ENCODE measurements at places on chromosomes 5 and 9. TPM values are rescaled to one million over a fixed set of nuclear protein-coding genes. Genes with fewer than 3 reads are reported as not detected.

- DNase-seq: no peak
Observed at GRCh38 chr9:71642056-71642455, 126.3 kb downstream of the CEMIP2 start.

DNA sequence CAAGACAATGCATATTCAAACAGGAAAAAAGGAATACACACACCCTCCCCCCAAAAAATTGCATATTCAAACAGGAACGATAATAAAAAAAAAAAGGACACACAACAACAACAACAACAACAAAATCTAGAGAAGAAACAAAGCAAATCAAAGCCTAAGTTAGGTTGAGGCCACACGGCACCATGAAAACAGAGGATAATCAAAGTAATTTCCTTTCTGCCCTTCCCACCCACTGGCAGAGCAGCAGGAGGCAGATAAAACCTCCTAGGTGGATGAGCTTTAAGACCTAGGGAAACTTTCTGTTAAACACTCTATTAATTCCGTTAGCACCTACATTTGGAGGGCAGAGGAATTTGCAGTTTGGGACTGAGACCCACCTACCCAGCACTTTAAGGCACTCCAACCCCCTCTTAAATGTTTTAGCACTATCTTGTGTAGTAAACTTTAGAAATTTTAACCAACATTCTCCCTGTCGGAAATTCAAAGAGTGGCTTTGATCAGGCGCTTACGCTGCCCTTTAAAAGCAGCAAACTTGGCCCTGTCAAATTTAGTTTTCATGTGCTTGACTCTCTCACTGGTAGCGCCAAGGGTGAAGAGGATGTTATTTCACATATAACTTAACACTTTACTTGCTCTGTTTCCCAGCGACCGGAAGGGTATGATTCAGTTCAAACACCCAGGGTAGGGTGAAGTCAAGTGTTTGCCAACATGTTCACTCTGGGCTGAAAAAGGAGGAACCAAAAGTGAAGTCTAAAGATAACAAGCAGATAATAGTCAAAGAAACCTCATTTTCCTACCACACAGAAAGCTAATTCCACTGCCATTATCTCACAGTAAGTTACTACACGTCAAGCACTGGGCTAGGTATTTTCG is 9.2 kb downstream of the ENC1 start:
- DNase-seq: no peak

- no peak for DNase-seq
Observed at GRCh38 chr5:73135429-73136054, 15.2 kb downstream of the TMEM171 start.

DNA sequence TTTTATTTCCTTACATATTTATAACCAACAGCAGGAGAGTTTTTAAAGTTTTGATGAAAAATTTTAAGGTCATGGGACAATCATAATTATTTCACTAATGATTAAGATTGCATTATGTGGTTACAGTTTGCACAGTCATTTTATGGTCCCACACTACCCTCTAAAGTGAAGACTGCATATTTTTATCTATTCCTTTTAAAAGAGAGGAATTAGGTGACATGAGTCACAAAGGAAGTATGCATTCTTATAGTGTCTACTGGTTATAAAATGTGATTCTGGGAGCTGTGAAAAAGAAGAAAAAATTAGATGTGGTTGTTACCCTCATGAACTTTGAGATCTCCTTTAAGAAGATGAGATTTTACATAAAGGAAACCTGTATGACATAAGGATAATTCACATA is 87.9 kb upstream of the GRIA1 start:
- no peak for DNase-seq

- no peak for DNase-seq
Observed at GRCh38 chr9:110217656-110218099, 9.7 kb upstream of the C9orf152 start.

- peak; percentile 84 for DNase-seq
Observed at GRCh38 chr5:52787600-52788504, at the start of the genes ITGA1 and PELO. Gene ITGA1 (plus strand): TSS chr5:52787916. CDS start chr5:52788354, 438 bp downstream. Gene PELO (plus strand): TSS chr5:52787916. CDS start chr5:52800395, 12,479 bp downstream.

DNA sequence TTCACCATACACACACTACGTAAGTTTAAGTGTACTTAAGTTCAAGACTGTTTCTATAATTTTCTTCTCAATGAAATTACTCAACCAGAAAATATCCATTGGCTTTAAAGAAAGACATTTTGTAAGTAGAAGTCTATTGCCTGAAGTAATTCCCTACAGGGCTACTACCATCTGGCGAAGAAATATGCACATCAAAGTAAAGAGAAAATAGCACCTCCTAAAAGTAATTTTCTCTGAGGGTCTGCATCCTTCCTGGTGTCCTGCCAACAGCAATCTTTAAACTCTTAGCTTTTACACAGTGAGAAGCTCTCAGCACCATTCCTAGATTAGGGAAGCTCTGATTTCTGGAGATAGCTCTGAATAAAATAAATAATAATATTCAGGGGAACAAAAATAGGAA is 498.5 kb upstream of the TYRP1 start:
- DNase-seq: no peak

- DNase-seq: no peak
Observed at GRCh38 chr9:30677221-30677620, 1707.2 kb upstream of the ACO1 start.

- no peak for DNase-seq
Observed at GRCh38 chr9:27090711-27091110, 18.3 kb upstream of the TEK start.

DNA sequence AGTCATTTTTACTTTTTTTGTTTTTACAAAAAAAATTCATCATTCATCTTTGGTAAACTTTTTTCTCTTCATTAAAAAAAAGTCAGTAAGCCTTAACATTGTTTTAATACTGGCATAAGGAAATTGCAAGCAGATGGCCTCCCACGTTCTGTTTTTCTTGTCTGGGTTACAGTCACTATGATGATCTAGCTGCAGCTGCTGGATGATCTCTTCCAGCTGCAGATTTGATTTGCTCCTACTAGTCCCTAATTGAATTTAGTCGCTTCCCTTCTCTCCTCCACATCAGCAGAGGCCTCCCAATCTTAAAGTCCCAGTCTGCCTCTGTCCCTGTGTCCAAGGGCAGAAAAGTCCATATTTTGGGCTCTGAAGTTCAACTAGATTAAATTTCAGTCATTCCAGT is 106.8 kb upstream of the PTGER4 start:
- no peak for DNase-seq

- no peak for DNase-seq
Observed at GRCh38 chr5:59040804-59041201, 457.9 kb downstream of the RAB3C start.

GRCh38 chr5:149782018-149782894 is 52.1 kb downstream of the PPARGC1B start:
- peak; percentile 77 for DNase-seq

DNA sequence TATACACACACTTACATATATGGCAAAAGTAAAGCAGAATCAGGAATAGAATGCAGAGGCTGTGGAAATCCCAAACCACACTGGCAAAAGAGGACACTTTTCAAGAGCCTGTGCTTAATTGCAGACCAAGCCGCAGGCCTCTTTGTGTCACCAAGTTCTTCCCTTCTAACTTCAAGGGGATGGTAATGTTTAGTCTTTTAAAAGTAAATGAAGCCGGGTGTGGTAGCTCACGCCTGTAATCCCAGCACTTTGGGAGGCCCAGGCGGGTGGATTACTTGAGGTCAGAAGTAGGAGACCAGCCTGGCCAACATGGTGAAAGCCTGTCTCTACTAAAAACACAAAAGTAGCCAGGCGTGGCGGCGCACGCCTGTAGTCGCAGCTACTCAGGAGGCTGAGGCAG is 28.7 kb downstream of the ROR2 start:
- DNase-seq: no peak

DNA sequence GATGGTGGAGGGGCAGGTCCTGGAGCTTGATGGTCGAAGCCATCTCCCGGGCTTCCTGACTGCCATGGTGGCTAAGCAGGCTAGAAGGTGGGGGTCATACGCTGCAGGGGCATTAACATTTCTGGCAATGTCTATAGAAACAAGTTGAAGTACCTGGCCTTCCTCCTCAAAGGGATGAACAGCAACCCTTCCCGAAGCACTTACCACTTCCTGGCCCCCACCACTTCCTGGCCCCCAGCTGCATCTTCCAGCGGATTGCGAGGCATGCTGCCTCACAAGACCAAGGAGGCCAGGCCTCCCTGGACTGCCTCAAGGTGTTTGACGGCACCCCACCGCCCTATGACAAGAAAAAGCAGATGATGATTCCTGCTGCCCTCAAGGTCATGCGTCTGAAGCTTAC is 97.0 kb upstream of the MOCS2 start:
- DNase-seq: no peak

DNA sequence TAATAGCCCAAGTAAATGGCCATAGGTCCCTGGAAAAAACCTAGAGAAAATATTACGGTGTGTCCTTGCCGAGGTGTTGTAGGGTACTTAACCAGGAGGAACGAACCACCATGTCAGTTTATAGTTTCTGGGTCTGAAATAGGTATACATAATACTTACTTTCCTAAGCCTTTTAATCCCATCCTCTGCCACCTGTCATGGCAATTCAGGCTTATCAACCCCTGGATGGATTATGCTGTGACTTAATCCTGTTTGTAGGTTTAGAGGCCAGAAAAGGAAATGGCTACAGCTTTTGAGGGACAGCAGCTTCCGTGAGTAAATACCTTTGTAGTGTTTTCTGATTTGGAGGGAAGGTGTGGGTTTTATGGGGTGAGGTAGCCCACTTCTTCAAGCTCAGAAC is 89.1 kb upstream of the PTPRD start:
- DNase-seq: no peak

GRCh38 chr5:31186672-31187267 is 6.7 kb upstream of the CDH6 start:
- DNase-seq: no peak

DNA sequence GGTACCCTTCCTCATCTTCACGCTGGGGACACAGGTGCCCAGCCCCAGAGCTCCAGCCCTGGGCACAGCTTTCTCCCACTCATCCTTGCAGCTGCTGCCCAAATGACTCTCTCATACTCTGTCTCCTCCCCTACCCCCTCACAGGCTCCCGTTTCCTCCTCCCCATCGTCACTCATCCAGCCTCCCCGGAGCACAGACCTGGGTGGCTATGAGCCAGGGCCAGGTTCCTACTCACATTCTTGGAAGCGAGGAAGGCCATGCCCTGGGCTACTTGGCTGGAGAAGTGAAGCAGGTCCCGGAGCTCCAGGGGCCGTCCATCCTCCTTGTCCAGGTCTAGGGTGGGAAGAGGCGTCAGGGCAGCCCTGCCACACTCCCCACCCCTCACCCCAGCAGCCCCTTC is 29.3 kb downstream of the CSF1R start:
- DNase-seq: no peak

- peak; percentile 46 for DNase-seq
Observed at GRCh38 chr9:124260769-124261603, 3.2 kb downstream of the NEK6 start.

GRCh38 chr5:32501071-32502002 is 56.8 kb upstream of the ZFR start:
- no peak for DNase-seq

GRCh38 chr9:81032030-81032572 is 657.2 kb downstream of the TLE1 start:
- no peak for DNase-seq

DNA sequence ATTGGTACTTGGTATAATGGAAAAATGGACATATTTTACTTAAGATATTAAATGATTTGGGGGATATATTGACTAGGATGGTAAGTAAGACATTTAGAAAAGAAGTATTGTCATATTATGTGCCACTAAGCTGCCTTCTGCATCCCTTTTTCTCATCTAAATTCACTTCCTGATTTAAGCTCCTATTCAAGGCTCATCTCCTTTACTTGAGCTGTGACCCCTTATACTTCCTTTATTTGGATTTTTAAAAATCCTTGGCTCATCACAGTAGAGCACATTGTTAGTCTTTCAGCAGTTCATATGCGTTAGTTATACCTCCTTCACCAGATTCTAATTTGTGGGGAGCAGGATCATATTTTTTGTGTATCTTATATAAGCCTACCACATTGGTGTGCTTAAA is 6.6 kb downstream of the COMMD10 start:
- DNase-seq: no peak

Gene AIF1L
- total RNA-seq: 22.8 TPM

Gene ARID3C
- total RNA-seq: not detected

Gene UQCRQ
- total RNA-seq: 1,987 TPM

Gene C9
- not detected for total RNA-seq

Gene GABRP
- 0.13 TPM for total RNA-seq

Gene NAIP
- total RNA-seq: 4.2 TPM

Gene TXNDC8
- total RNA-seq: not detected

Gene ARSI
- total RNA-seq: 0.38 TPM

Gene TMC1
- not detected for total RNA-seq

Data from Right ventricle myocardium superior (tissue), 1 donor.